ENCODE measurements at places on chromosomes 7 and 10.

DNA sequence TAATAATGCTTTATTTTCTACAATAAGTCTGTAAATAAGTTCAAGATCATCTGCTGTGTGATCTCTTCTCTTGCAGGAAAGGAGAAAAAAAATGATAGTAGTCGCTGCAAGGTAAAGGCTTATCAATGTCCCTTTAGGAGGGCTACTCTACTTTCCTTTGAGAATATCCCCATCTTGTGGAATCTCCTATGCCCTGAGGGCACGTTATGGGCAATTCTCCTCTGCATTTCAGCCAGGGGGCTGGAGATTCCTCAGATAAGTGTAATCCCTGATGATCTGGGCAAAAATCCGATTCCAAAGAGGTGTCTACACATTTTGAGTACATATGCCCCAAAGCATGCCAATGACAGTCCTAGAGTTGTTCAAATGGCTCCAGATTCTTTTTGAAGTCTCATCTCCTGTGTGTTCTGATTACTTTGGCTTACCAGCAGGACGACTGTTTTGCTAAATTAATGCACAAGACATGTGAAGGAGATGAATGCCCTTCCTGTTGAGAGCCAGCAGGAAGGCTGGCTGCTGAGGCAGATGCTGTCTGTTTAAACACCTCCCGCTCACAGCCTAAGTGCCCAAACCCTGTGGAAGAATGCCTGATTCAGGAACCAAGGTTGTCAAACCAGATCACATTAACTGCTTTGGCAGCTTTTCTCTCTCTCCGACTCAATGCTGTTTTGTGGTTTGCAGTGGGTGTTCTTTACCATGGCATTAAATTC, 171.2 kb upstream of the COL1A2 start:
- DNase-seq, result no peak

- no peak for DNase-seq
Measured at GRCh38 chr7:8035647-8036518, 67.3 kb downstream of the GLCCI1 start.

DNA sequence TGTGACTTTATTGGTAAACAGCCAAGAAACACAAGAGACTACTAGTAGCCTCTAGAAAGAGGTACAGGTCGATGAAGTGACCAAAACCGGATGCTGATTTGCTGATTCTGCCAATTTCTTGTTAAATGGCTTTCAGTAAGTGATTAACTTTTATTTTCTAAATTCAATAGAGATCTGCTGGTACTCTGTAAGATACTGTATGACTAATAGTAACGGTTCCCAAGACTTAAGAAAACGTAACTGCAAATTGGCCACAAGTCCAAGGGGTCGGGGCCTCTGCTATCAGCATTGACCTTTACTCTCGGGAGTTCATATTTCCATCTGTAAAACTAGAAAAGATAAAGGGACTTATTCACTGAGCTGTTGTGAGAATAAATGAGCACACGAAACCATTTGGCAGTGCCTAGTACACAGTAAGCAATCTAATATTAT, 1.4 kb downstream of the FAM3C start:
- DNase-seq, result no peak

- DNase-seq, result no peak
Measured at GRCh38 chr10:80371467-80371866, 14.9 kb downstream of the DYDC2 start.

- no peak for DNase-seq
Measured at GRCh38 chr7:99252166-99252895, 20.3 kb upstream of the MYH16 start.

DNA sequence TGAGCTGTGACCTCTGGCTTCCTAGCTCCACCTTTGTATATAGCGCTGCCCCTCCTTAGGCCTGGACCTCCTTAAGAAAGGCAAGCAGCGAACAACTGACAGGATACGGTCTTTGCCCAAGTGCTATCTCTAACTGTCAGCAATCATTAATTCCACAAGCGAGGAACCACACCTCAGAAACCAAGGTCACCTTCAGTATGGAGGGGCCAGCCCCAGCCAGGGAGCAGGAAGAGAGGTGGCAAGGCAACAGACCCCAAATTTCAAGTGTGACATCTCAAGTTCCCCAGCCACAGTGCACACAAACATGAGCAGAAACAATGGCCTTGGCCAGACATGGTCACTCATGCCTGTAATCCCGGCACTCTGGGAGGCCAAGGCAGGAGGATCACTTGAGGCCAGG, 4.8 kb upstream of the AOC1 start:
- DNase-seq, result no peak
